GM12891 (cell line): ENCODE measurements at places on chromosomes 7 and 10.

- DNase-seq, result no peak
Observed at GRCh38 chr10:24440817-24441797, 232.2 kb downstream of the KIAA1217 start.

DNA sequence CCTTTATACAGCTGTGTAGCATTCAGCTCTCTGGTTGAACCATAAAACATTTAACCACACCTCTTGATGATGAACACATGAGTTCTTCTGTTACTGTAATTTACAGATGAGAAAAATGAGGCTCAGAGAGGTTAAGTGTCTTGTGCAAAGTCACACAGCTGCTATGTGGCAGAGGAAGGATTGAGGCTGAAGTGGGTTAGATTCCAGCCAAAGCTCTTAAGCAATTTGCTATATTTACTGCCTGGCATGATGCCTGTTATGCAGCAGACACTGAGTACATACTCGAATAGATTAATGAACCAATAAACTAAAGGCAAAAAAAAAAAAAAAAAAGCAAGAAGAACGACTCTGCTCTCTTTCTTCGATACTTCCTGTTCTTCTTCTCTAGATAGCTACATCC is 35.7 kb downstream of the GFRA1 start:
- no peak for DNase-seq

DNA sequence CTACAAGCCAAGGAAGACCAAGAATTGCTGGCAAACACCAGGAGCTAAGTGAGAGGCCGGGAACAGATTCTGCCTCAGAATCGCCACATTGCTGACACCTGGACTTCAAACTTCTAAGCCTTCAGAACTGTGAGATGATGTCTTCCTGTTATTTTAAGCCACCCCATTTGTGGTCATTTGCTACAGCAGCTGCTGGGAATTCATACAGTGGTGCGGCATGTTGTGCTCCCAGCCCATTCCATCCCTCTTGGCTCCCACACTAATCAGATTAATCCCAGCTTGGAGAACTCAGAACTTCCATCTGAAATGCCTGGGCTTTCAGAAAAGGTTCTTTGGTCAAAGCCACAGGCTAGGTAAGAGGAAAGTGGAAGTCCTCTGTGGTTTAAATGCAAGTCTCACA is 24.9 kb downstream of the TCAF1 start:
- DNase-seq, result no peak

GRCh38 chr10:49283491-49283890 is 15.5 kb upstream of the C10orf71 start:
- DNase-seq, result no peak

DNA sequence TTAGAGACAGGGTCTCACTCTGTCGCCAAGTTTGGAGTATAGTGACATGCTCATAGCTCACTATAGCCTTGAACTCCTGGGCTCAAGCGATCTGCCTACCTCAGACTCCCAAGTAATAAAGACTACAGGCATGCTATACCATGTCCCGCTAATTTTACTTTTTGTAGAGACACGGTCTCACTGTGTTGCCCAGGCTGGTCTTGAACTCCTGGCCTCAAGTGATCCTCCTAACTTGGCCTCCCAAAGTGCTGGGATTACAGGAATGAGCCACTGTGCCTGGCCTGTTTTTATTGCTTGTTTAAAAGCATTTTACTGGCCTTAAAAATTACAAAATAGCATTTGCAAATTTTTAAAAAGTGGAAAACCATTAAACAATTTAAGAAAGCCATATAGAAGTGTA is 135.0 kb downstream of the JAZF1 start:
- DNase-seq, result no peak

- DNase-seq, result no peak
Observed at GRCh38 chr10:120833222-120833928, 17.8 kb upstream of the WDR11 start.

GRCh38 chr10:80104066-80104926 is 25.8 kb downstream of the TMEM254 start:
- DNase-seq, result peak; percentile 31

- DNase-seq, result no peak
Observed at GRCh38 chr7:116863936-116864500, 1.6 kb downstream of the CAPZA2 start.

DNA sequence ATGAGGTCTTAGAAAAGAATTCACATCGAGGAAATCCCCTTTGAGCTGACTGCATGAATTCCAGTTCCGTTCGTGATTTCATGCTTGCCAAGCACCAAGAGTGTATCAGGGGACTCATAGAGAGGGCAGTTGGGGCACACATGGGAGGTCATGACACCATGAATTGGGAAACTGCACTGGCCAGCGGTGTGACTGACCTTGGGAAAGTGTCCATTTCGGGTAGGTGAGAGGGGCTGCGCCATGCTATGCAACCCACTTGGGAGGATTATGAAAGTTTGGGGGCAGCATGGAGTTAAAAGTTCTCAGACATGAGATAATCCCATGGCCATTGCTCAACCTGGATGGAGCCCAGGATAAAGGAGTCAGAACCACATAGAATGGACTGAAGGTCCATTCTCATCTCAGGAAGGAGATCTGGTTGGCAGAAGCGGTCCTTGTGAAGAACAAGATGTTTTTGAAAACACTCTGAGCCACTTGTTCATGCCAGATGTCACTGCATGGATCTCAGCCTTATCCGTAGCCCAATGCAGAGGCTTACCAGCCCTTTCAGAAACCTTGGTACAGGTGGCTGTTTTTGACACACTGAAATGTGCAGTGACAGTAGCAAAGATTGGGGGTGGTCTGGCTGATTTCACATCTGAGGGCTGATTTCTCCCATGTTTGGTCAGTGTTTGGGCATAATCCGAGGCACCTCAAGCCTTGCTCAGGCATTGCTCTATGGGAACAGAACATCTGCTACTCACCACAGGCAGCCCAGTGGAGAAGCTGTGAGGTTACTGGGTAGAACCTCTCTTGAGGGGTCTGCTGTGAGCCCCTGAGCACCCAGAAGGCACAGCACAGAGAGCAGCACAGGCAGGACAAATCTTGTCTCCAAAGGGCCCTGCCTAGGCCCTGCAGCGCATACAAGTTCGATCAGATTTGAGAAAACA is 252.3 kb downstream of the CXCL12 start:
- DNase-seq, result no peak

DNA sequence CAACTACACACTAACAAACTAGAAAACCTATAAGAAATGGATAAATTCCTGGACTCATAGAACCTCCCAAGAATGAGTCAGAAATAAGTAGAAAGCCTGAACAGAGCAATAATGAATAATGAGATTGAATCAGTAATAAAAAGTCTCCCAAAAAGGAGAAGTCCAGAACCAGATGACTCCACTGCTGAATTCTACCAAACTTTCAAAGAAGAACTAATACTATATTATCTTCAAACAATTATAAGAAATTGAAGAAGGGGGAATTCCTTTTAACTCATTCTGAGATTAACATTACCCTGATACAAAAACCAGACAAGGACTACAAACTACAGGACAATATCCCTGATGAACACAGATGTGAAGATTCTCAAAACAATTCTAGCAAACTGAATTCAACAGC is 47.8 kb upstream of the CDK6 start:
- DNase-seq, result no peak

DNA sequence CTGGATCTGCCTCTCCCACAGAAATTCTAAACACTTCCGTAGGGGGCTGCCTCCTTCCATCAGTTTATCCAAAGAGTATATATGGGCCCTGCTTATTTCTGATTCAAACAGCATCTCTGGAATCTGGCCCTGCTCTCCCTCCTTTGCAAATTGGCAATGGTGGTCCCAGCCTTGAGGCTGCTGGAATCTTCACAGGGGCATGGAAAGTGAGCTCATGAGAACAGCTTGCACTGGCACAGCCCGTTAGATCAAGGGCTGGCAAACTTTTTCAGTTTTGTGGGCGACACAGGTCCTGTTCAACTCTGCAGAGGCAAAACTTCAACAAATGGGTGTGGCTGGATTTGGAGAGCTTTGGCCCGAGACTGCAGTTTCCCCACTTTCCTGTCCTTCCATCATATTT is 526.9 kb downstream of the KCNMA1 start:
- DNase-seq, result no peak

GRCh38 chr7:4755045-4755444 is 20.4 kb upstream of the AP5Z1 start:
- DNase-seq, result no peak
